NCI-H446 (cell line): ENCODE measurements at places on chromosomes 2 and 18.
A peak's percentile ranks its signal among the peaks of the same experiment; 100 is the strongest.

GRCh38 chr18:313931-314330, 46.1 kb upstream of the THOC1 start:
- DNase-seq, result no peak

DNA sequence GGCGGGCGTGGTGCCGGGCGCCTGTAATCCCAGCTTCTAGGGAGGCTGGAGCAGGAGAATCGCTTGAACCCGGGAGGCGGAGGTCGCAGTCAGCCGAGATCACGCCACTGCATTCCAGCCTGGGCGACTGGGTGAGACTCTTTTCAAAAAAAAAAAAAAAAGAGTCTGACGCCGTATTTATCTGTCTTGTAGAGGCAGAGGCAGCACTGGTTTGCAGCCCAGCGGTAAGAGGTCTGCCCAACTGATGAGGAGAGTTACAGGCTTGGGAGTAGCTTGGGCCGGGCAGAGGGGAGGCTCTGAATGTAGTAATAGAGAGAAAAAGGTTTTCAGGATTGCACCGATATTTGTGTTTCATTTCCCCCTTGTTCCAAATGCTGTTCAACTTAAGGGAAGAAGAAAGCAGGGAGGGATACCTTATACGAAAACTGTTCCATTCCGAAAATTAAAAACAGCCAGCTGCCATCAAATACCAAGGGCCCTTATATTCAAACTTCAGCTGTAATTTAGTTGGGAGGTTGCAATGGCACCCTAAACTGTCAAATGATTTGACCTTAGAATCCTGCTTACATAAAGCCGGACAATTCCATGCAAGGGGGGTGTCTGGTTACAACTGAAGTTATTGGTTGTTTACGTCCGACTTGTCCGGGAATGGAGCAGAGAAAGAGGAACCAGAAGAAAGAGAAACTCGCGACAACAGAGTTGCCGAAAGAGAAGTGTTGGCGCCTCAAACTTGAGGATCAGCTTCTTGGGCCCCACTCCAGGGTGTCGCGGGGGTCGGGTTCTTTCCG, 9.2 kb upstream of the SP9 start:
- DNase-seq, result no peak

DNA sequence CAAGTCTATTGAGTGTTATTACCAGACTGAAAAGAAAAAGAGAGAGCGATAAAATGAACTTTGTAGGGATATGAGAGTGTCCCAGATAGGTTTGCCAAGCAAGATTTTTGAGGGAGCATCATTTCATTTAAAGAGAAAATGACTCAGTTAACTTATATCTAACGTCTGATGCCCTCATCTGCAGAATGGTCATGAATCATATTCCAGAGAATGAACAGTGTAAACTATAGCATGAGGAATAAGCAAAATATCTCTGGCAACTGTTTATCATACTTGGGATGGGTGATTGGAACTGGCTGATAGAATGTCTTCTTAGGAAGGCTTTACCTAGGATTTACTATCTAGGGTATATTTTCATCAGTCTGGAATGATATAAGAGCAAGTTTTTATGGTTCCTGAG, 289.4 kb downstream of the CMPK2 start:
- no peak for DNase-seq

- no peak for DNase-seq
Observed at GRCh38 chr2:201730651-201731285, 32.3 kb upstream of the MPP4 start.

GRCh38 chr2:1569879-1570450, 156.7 kb downstream of the TPO start:
- no peak for DNase-seq

DNA sequence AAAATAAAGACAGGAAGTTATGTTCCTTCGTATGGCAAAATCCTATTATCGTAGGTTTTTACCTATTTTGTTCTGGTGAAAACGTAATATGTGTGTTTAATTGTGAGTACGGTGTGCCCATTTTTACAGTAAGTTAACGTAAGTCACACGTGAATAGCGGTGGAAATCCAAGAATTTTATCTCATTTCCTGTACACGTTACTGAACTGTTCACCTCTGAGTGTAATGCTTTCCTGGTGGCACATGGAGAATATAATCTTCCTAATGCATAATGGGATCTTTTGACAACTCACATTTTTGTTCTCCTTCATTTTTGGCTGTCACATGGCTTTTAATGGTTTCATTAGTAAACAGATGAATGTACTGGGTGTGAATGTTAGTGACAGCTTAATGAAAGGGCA, 28.2 kb downstream of the BCL2L11 start:
- no peak for DNase-seq

DNA sequence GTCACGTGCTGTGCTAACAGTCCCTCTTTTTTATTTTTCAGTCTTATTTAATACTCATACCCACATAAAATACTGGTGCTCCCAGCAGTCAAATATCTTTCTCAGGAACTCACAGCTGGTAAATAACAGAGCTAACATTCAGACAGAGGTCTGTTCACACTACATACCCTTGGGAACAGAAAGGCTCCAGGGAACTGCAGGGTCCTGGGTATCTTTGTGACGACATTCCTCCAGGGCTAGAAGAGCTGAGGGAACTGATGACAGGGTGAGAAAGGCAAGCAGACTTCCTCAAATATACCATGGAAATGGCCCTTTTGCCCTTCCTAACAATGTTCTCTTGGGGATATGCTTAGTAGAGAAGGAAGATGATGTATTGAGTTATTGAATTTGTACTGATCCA, 19.3 kb downstream of the PDE6D start:
- no peak for DNase-seq

DNA sequence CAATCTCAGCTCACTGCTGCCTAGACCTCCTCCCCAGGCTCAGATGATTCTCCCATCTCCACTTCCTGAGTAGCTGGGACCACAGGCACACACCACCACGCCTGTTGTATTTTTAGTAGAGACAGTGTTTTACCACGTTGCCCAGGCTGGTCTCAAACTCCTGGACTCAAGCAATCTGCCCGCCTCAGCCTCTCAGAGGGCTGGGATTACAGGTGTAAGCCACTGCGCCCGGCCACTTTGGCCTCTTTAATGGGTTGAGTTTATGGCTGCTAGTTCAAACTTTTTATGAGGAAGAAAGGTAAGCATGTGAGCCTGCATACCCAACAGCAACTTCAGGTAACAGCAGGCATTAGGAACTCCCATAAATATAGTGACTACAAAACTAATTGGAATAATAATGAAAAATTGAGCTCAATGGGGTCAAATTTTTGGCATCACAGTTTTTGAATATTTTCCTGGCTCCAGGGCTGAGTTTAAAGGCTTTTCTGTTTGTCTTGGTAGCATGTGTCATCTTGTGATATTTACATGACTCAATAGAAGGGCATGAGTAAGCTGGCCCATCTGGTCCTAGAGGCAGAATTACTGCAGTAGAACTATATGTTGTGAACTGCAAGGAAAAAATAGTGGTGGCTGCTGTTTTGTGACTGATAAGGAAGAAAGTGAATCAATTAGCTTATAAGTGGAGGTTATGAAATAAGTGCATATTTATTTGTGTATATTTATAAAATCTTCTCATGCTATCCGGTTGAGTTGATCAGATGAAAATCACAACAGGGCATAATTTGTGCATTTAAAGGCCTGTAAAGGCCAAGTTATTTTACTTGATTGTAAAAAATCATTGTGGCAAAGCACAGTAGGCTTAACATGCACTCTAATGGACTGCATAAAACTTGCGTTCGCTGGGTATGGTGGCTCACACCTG, 24.8 kb downstream of the GALM start:
- DNase-seq, result peak; percentile 49

- DNase-seq, result peak; percentile 27
Observed at GRCh38 chr2:141595316-141595920, 535.4 kb downstream of the LRP1B start.
